ENCODE measurements at places on chromosomes 6 and 20. TPM values are rescaled to one million over a fixed set of nuclear protein-coding genes. Genes with fewer than 3 reads are reported as not detected.

- no peak for ATAC-seq
These were observed 199.9 kb upstream of the PRDM1 start for GRCh38 chr6:105886066-105886813.

DNA sequence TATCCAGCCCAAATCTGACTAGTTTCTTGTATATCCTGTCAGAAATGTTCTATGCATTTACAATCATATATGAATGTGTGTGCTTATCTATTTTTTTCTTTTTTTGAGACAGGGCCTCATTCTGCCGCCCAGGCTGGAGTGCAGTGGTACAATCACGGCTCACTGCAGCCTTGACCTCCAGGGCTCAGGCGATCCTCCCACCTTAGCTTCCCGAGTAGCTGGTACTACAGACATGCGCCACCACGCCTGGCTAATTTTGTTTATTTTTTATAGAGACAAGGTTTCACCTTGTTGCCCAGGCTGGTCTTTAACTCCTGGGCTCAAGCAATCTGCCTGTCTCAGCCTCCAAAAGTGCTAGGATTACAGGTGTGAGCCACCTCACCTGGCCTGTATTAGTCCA is 3.0 kb upstream of the RAB44 start:
- no peak for ATAC-seq

- no peak for ATAC-seq
These were observed 1.9 kb upstream of the ATP9A start for GRCh38 chr20:51769976-51770615.

DNA sequence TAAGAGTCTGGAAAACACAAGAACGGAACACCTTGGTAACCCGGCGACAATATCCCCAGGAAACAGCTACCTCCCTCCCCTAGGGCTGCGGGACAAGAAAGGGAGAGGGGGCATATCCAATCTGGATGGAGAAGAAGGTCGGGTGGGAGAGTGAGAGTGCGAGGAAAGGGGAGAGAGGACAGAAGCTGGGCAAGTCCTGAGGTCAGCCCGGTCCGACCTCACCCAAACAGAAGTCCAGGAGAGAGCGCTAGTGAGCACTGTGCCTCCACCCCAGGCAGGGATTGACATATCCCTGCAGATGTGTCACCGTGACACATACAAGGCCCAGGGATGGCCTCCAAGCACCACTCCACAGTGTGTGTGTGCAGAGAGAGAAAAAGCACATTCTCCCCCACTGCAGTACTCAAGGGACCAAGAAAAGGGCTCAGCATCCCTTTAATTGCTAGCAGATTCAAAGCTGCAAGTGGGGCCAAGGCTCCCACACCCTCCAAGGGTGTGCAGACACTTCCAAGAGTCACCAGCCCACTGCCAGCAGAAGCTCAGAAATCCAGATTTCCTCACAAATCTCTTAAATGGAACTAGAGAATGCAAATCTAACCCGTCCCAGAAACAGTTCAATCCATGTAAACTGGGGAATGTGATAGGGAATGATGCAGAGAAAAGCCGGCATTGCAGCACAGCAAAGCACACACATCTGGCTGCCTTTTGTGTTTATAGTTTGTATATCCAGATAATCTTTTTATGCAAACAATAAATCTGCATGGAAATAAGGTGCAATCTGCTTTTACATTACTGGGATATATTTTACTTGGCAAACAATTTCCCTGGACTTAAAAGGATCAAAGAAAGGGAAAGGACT is 3.1 kb downstream of the PXDC1 start:
- ATAC-seq = peak; percentile 77

DNA sequence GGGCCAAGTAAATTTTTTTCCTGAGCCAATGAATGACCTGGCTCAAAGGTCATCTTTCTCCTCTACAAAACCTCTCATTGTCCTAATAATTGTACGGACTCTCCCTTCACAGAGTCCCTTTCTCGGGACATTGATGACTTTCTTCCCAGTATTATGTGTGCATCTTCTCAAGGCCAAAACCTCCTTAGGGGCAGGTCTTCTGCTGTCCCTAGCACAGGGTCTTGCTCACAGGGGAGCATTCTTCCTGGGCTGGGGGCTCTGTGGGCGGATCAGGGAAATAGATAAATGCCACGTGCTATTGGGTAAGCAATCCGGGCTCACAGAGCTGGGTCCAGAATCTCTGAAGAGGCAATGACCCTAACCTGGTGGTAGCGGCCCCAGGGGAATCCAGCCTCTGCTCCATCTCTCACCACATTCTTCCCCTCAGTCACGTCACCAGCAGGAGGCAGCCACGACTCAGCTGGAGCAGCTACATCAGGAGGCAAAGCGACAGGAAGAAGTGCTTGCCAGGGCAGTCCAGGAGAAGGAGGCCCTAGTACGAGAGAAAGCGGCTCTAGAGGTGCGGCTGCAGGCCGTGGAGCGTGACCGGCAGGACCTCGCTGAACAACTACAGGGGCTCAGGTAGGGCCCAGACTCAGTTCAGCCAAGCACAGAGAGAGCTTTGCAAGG is 23.5 kb downstream of the CEP250 start:
- no peak for ATAC-seq

- peak; percentile 54 for ATAC-seq
These were observed 74.0 kb upstream of the XRN2 start for GRCh38 chr20:21229163-21229562.

DNA sequence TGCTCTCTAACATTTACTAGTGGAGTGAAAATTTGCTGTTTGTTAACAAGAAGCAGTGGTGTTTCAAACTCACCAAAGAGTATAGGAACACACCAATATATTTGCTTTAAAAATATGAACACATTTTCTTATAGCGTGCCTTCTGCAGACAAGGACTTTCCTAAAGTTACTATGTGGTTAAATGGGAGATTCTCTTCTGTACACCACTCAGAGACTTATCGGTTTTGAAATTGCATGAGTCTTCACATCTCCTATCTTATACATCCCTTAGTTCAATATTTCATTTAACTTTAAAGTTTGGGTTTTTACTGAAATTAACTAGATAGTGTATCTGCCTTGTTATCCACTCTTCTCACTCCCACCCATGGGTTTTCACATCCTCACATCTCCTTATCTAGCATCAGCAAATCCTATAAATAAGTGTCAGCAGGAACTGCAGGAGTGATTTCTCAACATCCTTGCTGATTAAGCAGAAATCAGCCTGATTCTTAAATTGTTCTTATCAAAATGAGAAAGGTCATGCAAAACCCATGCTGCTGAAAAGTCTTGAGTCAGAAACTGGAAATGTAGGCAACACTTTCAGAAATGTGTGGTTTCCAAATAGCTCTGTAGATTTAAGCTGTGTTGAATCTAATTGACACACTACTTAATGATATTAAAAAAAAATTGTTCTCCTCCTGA is 1075.6 kb upstream of the GJE1 start:
- ATAC-seq = no peak

DNA sequence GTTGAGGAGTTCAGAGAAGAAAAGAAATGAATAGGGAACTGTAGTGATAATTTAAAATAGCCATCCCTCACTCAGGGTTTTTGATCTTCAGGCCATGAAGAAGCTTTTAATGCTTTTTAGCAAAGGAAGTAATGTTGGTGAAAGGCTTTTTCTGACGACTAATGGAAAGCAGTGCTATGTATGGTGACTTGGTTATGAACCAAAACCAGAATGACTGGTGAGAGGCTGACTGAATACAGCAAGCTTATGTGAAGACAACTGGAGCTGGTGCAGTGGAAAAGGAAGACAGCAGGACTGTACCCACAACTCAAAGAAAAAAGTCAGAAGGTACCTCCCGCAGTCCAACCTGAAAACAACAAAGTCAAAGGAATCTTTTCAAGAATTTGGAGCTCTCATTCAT is 118.8 kb downstream of the PRDM1 start:
- ATAC-seq = peak; percentile 46

DNA sequence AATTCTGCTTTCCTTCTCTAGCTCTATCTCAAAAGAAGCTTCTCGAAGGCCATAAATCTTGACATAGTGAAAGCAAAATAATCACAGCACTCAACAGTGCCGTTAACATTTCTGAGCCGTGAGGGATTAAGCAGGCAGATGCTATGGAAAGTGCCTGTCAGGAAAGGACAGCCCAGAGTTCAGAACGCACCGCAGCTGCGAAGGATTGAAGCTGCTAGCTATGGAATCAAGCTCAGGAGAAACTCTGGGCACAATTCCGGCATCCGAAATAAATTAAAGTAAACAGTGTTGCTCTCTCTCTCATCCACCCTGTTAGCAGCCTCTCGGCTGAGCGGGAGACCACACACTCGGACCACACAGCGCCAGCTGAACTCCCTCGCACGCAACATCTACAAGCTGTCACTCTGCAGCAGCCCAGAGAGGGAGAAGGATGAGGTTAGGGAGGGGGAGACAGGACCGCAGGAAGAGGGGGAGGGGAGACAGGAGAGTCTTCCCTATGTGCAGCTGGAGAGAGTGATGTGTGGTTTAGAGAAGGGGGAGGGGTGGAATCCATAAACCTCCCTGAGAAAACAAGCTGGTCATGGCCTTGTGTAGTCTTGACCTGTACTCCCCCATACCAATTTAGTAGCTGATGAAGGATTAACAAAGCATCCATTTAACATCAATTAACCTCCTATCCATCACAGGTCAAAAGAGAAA is 9.0 kb downstream of the EXOC2 start:
- no peak for ATAC-seq

DNA sequence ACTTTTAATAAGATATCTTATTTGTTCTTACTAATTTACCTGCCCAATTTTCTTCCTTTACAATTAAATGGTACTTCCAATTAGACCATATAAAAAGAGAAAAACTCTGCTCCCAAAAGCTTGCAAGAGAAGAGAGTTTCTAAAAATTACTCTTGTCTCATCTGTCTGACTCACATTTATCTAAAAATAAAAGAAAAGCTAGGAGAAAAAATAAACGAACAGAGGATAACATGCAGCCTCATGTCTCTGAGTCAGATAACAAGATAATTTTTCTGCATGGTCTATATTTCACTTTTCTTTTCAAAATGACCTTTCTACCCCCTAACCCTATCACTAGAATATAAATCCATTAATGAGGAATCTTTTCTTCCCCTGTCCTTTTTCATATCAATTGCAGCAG is 127.2 kb upstream of the TCF21 start:
- ATAC-seq = no peak

DNA sequence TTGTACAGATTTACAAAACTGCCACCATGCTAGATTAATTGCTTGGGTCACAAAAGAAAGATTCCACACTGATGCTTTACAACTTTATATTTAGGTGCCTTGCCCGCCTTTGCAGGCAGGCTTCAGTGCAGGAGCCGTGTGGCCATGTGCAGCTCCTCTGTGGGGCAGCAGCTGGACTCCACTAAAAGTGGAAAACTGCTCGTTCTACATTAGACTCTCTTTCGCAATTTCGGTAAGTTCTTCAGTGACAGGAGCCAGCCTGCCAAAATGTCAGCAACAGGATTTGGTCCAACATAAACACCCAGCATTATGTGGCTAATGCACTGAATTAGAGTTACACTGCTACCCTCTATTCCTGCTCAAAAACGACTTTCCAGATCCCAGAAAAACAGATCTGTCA is 174.4 kb upstream of the KCNK16 start:
- ATAC-seq = no peak

DNA sequence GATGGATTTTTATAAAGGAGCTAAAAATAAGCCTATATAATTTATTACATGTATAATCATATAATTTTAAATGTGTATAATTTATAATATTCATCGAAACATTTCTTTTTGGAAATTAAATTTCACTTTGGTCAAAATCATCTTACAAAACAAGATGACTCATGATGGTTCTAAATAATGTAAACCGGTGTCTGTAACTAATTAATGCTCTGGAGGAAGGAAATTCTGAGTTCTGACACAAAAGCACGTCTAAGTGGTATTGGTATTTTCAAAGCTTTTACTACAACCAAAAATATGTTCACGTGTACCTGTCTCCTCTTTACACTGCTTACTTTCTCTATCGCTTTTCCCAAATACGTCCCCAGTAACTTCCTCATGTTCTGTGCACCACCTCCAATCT is 134.1 kb downstream of the MTHFD1L start:
- no peak for ATAC-seq

DNA sequence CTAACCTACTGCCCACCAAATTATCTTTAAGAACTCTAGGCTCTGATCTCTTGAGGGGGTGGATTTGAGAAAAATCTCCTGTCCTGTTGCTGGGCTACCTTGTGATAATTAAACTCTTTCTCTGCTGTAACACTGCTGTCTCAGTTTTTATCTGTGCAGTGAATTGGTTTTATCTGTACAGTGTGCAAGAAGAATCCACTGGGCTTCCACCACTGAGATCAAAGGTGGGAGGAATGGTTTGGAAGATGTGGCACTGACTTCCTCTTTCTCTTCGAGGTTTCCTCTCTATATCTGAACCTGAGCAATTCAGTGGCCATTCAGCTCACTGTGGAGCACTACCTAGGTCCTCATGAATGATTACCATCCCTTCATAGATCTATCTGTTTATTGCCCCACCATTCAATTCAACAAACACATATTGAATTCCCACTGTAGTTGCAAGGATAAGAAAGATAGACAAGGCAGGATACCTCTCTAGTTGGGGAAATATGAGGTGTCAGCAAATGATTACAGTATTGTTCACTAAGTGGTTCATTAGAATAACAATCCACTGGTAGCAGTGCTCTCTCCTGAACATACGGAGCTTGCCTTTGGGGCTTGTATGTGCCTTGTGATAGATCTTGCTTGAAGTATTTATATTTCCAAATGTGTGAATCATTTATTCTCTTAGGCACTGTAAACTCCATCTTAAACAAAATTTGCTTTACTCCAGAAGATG is 172.1 kb upstream of the ARG1 start:
- ATAC-seq = no peak

- ATAC-seq = peak; percentile 25
These were observed at the start of gene RFX6 for GRCh38 chr6:116876635-116877611. RFX6 (plus strand) TSS chr6:116877242; CDS start chr6:116877276, 34 bp downstream.

GRCh38 chr6:39910744-39911143 is 23.5 kb downstream of the MOCS1 start:
- ATAC-seq = no peak

DNA sequence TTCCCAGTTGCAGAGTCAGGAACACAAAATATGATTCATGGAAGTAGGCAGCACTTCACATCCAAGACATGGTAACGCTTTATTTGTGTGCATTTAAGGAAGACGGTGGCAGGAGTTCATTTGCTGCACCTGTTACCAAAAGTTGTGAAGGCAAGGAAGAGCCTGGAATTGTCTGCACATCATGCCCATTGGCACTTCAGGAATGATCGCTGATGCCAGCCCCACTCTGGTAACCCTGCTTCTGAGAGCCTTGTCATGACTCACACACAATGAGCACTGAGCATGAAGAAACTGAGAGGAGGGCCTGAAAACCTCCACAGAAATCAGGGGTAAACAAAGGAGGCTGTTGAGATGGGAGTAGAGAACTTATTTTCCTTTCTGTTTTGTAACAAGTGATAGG is 181.1 kb downstream of the RPS12 start:
- ATAC-seq = no peak

The HLA-G gene
- total RNA-seq = 0.16 TPM

The TRAPPC3L gene
- not detected for total RNA-seq

The C2 gene
- 2.9 TPM for total RNA-seq

The CASS4 gene
- 0.28 TPM for total RNA-seq

The ACOT13 gene
- 11.2 TPM for total RNA-seq
